T-helper 22 cell (primary cell): ENCODE measurements at places on chromosomes 7 and 10.

- no peak for DNase-seq
Measured at GRCh38 chr7:134866617-134867016, 87.2 kb downstream of the CALD1 start.

- DNase-seq = no peak
Measured at GRCh38 chr10:72158176-72158575, 57.6 kb upstream of the ANAPC16 start.

DNA sequence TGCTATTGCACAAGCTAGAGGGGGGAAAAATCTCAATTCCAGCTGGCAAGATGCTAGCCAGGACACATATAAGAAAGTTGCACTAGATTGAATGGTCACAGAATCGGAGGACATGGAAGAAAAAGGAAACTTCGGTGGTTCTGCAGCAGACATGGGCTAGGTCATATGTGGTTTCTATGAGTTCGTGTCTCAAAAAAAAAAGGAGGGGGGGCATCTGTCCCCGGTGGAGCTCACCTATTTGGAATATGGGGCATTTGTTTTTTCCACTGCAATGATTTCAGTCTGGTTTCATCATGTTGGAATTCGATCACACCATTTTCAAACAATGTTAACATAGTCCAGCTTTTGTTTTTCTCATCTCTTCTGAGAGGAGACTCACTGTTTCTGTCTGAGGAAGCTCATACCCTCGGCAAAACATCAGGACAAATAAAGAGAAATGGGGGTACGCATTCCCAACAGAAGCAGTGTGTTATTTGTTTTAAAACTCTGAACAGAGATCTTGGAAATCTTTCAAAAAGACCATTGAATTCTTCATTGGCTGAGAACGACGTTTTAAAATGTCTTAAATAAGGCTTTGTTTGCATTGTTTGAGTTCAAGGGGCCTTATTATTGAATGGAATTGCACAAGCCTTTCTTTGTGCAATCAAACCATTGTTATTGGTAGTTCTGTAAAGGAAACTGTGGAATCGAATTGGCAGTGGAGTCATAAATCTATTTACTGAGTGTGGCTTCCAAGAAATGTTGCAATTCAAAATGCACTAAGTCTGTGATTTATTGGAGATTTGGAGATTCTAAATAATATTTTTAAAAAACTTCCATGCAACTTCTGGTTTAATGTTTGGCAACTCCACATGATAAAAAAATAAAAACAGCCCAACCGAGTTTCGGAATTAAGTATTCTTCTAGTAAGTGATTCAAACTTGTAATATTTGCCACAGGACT lies 173.2 kb downstream of the RTKN2 start:
- DNase-seq = no peak

DNA sequence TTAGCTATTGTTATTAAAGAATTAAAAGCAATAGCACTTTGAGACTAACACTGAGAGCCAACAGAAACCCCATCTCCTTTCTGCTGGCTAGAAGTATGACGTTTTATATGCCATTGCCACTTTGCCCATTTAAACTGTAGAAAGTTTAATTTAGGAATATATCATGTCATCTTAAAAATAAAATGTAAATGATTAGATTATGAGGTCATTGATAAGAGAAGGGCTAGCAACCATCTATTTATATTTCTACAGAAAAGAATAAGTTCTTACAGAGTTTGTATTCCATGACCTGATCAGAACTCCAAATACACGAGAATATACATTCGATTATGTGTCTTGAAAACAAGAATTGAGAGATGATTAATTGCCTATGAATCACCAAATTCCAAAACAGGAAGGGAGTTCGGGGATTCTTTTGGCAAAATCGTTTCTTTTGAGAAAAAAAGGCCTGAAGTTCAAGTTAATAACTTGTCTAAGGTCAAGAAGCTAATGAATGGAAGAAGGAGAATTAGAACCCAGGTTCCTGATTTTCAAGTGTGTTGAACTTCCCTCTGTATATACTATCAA lies 227.0 kb downstream of the TRIL start:
- no peak for DNase-seq

DNA sequence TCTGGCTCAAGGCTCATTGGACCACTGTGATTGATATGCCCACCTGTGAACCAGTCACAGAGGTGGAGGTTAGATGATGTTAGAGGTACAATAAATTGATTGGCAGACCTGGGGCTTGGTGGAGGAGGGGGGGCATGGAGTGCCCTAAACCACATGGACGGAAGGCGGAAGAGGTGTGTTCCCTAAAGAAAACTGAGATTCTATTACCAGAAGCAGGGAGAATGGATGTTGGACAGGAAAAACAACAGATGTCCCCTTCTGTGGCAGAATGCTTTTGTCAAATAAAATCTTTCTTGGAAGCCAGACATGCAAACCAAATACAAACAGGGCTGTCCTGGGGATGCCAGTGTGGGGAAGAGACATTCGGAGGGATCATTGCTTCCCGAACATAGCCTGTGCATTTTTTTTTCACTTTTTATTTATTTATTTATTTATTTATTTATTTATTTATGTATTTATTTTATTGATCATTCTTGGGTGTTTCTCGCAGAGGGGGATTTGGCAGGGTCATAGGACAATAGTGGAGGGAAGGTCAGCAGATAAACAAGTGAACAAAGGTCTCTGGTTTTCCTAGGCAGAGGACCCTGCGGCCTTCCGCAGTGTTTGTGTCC lies 433.9 kb downstream of the RPS24 start:
- no peak for DNase-seq

- DNase-seq = no peak
Measured at GRCh38 chr10:5498791-5499492, 428 bp downstream of the CALML5 start.
